Colonic mucosa (tissue), 4 donors: ENCODE measurements at places on chromosomes 2 and 18. TPM values are rescaled to one million over a fixed set of nuclear protein-coding genes. Genes with fewer than 3 reads are reported as not detected.
A peak's percentile ranks its signal among the peaks of the same experiment; 100 is the strongest.

The MYL1 gene
- not detected for total RNA-seq

The AQP4 gene
- total RNA-seq: 0.35 TPM

DNA sequence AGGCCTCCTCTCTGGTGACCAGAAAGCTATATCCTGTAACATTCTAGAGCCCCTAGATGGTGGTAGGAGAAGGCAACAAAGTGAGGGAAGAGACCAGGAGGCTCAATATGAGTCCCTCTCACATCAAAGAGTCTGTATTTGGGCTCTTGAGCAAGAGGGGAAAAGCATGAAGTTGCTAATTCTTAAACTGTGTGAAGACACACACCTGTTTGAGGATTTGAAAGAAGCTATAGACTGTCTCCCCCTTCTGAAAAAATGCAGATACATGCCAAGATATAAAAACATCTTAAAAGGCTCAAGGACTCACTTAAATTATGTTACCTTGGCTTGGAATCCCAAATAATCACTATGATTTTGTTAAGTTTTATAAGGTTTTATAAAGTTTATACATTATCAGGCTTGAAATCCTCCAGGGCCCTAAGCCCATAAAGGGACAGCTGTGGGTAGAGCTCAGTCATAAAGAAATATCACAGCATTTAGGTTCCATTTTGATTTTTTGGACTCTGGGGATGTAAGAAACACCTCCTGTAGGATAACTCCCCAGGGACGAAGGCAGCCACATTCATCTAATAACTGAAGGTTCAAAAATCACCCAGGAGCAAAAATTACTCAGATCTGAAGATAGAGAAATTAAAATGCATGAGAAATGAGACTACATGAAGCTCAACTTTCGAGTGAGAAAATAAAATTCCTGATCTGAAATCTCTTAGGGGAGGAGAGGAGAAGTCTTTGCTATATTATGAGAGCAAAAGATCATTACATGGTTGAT, 136.1 kb upstream of the LGALSL start:
- peak; percentile 4 for DNase-seq
- H3K4me3 ChIP-seq: no peak overlapping the region
- no peaks in the 10 kb centered on the region for H3K4me1 ChIP-seq
- no peak overlapping the region for H3K27ac ChIP-seq
- H3K27me3 ChIP-seq: no peaks in the 10 kb centered on the region

DNA sequence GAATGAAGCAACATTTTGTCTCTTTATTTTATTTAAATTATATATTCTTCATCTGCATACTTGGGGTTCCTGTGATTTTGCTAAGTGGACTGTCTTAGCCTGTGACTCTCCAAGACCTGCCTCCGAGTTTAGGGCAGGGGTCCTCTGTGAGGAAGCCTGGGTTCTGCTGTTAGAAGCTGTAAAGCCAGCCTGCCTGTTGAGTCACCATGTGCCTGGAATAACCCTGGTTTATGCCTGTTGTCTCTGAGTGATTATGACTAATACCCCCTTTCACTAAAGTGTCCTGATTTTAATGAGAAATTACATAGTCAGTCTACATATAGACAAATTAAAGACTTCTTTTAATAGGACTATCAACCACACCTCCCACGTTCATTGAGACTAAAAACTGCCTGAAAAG, 369.1 kb downstream of the ZNF521 start:
- DNase-seq: no peak
- no peak overlapping the region for H3K27ac ChIP-seq
- H3K4me3 ChIP-seq: no peak overlapping the region
- H3K27me3 ChIP-seq: no peaks in the 10 kb centered on the region
- no peaks in the 10 kb centered on the region for H3K4me1 ChIP-seq
- H3K36me3 ChIP-seq: no peaks in the 10 kb centered on the region

- no peaks in the 10 kb centered on the region for H3K27me3 ChIP-seq
- H3K4me1 ChIP-seq: no peaks in the 10 kb centered on the region
- peak; percentile 87 for DNase-seq
- H3K27ac ChIP-seq: peak overlapping the region; percentile 87
Observed at GRCh38 chr2:54673501-54673998, 49.9 kb upstream of the EML6 start.

DNA sequence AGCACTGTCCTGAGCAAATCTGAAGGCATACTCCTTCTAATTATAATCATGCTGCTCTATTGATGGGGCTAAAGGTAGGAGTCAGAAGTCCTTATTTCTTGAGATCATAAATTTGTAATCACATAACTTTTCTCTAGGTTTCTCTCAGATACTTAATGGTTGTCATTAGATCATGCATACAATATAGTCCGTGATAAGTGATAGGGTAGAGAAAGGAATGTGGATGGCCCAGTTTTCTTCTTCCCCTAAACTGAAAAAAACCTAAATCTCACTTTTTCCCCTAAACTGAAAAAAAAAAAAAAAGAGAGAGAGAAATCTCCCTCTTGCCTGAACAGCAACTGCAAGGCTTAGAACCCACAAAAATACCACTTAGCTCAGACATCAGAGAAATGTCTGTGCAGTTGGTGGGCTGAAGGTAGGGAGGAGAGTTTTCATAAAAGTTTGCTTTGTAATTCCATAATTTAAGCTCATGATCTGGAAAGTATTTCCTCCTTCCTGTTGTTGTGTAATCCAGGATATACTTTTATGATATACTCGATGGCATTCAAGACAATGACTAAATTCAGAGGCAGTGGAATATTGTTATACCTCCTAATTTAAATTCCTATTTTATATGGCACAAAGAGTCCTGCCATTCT, 79.3 kb upstream of the ITPRID2 start:
- H3K27me3 ChIP-seq: no peaks in the 10 kb centered on the region
- peak overlapping the region; percentile 60 for H3K27ac ChIP-seq
- H3K4me1 ChIP-seq: peaks cover 3% of the 10 kb centered on the region

DNA sequence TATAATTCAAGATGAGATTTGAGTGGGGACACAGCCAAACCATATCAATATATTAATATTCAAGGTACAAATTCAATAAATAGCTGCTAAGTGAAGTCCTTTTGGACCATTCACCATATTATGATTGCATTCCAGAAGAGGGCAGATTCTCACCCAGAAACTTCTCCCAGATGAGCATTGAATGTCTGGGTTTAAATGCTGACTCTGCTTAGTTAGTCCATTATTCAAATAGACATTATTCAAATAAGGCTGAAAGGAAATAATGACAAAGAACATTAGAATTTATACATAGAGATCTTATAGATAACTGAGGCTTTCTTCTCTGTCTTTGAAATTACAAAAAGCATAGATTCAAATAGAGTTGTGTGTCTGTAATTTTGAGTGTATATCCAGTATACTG, 579.4 kb upstream of the SLC8A1 start:
- H3K4me3 ChIP-seq: no peak overlapping the region
- H3K36me3 ChIP-seq: no peaks in the 10 kb centered on the region
- H3K27me3 ChIP-seq: no peaks in the 10 kb centered on the region
- H3K4me1 ChIP-seq: no peaks in the 10 kb centered on the region
- H3K27ac ChIP-seq: no peak overlapping the region

DNA sequence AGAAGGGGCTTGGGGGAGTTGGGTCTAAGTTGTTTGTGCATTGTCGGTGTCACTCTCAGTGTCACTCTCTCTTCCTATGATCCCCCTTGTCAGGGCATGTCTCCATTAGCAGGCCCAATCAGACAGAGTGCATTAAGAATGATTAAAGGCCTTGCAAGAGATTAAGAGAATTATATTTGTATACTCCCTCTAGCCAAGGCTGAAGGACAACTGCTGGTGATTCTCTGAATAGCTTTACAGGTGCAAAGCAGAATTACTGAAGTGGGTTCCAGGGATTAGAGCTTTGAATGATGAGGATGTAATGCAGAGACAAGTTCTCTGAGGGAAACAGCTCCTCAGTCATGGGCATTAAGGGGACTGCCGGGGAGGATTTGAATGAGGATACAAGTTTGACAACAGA, 104.8 kb upstream of the LGALSL start:
- H3K4me3 ChIP-seq: no peak overlapping the region
- H3K27me3 ChIP-seq: no peaks in the 10 kb centered on the region
- no peaks in the 10 kb centered on the region for H3K36me3 ChIP-seq

DNA sequence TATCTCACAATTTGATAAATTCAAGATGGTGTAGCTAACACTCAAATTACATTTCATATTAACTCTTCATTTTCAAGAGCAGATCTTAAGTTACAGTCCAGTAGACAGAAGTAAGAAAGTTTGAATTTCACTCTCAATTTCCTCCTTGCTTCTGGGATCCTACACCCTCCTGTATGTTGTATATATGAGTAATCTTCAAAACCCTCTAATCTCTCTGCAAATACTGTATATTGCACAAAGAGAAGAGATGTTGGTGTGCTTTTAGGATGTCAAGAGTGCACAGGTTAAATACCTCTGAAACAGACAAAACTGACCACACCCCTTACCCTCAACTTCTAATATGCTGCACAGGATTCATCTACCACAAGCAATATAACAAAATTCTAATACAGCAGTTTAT, 6.7 kb downstream of the CHST9 start:
- H3K4me1 ChIP-seq: no peaks in the 10 kb centered on the region
- no peak overlapping the region for H3K4me3 ChIP-seq
- no peaks in the 10 kb centered on the region for H3K36me3 ChIP-seq
- no peak overlapping the region for H3K27ac ChIP-seq
- DNase-seq: no peak

DNA sequence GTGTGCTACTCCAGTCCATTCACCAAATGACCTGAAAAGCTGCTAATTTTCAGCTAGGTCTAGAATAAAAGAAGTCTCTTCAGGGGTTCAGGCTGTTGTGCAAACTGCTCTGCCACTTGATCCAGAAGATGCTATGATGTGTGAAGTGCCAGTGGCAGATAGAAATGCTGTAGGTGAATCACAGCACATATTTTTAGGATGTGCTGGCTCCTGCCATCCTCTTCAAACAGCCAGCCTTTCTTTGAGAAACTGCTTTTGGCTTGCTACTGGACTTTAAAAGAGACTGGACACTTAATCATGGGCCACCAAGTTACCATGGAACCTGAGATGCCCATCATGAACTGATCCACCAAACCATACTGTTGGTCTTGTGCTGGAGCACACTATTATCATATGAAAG, 322.1 kb downstream of the EN1 start:
- no peak for DNase-seq
- H3K27me3 ChIP-seq: no peaks in the 10 kb centered on the region
- H3K27ac ChIP-seq: no peak overlapping the region
- no peaks in the 10 kb centered on the region for H3K4me1 ChIP-seq
- no peaks in the 10 kb centered on the region for H3K36me3 ChIP-seq

DNA sequence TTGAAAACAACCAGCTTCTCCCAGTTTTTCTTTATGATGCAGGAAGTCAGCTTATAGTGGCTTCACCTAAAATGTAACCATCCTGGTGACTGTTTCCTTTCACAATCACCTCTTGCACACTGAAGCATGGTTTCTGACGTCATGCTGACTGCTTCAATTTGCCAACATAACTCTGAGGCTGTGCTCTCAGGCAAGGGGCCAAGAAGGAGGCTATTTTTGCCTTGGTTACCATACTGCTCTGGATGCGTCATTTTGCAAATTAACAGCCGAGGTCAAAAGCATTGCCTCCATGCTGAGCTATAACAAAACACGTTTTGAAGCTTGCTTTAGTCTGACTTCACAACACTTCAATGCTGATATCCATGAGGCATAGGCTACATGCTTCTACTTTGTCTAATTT, 397.8 kb downstream of the METTL4 start:
- no peak overlapping the region for H3K27ac ChIP-seq
- H3K27me3 ChIP-seq: no peaks in the 10 kb centered on the region
- DNase-seq: no peak

DNA sequence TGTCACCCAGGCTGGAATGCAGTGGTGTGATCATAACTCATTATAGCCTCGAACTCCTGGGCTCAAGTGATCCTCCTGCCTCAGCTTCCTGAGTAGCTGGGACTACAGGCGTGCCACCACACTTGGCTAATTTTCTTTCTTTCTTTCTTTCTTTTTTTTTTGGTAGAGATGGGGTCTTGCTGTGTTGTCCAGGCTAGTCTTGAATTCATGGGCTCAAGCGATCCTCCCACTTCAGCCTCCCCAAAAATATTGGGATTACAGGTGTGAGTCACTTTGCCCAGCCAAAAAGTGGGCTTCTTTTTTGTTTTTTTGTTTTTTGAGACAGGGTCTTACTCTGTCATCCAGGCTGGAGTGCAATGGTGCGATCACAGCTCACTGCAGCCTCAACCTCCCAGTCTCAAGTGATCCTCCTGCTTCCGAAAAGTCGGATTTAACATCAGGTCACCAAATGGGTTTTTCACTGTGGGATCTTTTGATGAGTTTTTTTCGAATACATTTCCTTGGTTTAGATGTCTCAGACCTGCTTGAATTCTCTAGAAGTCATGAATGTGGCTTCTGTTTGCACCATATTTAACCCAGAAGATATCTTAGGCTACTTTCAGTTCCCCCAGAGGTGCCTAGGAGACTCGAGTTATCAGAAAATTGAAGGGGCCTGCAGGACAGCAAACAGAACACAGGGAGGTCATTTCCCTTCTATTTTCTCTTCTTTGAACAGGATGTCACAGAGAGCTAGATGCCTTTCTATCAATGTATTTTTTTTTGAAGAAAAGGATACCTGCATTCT, 8.9 kb downstream of the RAB31 start:
- no peak for DNase-seq
- H3K27ac ChIP-seq: no peak overlapping the region
- no peaks in the 10 kb centered on the region for H3K27me3 ChIP-seq
- no peaks in the 10 kb centered on the region for H3K36me3 ChIP-seq
- no peaks in the 10 kb centered on the region for H3K4me1 ChIP-seq
